ENCODE measurements at places on chromosomes 6 and 20. TPM values are rescaled to one million over a fixed set of nuclear protein-coding genes. Genes with fewer than 3 reads are reported as not detected.
A peak's percentile ranks its signal among the peaks of the same experiment; 100 is the strongest.

SLC17A1 gene
- polyA plus RNA-seq: not detected

CFB gene
- polyA plus RNA-seq: 6.6 TPM

- H3K27ac ChIP-seq: no peak overlapping the region
- DNase-seq: no peak
- no peaks in the 10 kb centered on the region for H3K4me1 ChIP-seq
- no peak overlapping the region for H3K4me3 ChIP-seq
Measured at GRCh38 chr6:54188846-54189245, 77.6 kb downstream of the MLIP start.

RBPJL gene
- not detected for polyA plus RNA-seq

- no peaks in the 10 kb centered on the region for H3K36me3 ChIP-seq
- H3K4me3 ChIP-seq: no peak overlapping the region
- no peak for DNase-seq
- H3K27me3 ChIP-seq: no peaks in the 10 kb centered on the region
- no peaks in the 10 kb centered on the region for H3K4me1 ChIP-seq
- no peak overlapping the region for H3K27ac ChIP-seq
Measured at GRCh38 chr6:14317387-14317970, 199.9 kb downstream of the CD83 start.

DNA sequence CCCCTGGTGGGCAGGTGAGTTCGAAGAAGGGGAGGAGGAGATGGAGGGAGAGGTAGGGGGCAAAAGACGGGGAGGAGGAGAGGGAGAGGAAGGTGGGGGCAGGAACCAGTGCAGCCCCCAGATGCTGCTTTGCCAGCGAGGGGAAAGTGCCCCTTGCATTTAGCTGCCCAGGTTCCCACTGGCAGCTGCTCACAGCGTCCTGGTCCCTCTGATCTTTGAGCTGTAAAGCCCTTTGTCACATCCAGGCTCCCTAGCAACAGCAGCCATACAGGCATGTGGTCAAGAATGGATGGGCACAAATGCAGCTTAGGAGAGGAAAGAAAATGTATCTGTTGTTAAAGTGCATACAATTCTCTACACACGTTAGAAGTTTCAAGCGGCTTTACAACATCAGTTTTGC lies 160.9 kb downstream of the CD83 start:
- H3K36me3 ChIP-seq: no peaks in the 10 kb centered on the region
- H3K27me3 ChIP-seq: no peaks in the 10 kb centered on the region
- H3K4me1 ChIP-seq: peaks cover 21% of the 10 kb centered on the region
- DNase-seq: no peak
- no peak overlapping the region for H3K27ac ChIP-seq

GRCh38 chr20:33119725-33120720 lies 40.6 kb downstream of the BPIFB4 start:
- no peaks in the 10 kb centered on the region for H3K4me1 ChIP-seq
- H3K27me3 ChIP-seq: peaks cover 12% of the 10 kb centered on the region
- H3K36me3 ChIP-seq: no peaks in the 10 kb centered on the region
- H3K4me3 ChIP-seq: no peak overlapping the region
- DNase-seq: no peak

C20orf204 gene
- 0.88 TPM for polyA plus RNA-seq

DNA sequence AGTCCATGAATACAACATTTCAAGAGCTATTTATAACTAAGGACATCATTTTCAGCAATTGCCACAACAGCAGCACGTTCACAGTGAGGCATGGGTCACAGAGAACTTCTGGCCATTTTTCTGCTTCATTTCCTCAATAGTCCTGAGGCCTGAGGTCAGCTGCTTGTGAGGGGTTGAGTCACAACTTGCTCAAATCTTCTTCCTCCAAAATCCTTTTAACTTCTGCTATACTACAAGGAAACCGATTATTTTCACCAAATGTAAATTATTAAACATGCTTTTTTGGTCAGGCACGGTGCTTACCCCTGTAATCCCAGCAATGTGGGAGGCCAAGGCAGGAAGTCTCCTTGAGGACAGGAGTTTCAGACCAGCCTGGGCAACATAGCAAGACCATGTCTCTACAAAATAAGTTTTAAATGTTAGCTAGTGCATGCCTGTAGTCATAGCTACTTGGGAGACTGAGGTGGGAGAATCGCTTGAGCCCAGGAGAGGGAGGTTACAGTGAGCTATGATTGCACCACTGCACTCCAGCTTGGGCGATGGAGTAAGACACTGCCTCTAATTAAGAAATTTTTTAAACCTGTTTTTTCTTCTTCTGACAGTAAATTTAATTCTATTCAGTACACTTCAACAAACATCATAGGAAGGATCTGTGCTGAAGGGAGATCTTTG lies 11.1 kb upstream of the SLC16A10 start:
- H3K4me1 ChIP-seq: no peaks in the 10 kb centered on the region
- no peak overlapping the region for H3K4me3 ChIP-seq
- peaks cover 5% of the 10 kb centered on the region for H3K27me3 ChIP-seq
- DNase-seq: no peak
- peak overlapping the region; percentile 83 for H3K27ac ChIP-seq

DNA sequence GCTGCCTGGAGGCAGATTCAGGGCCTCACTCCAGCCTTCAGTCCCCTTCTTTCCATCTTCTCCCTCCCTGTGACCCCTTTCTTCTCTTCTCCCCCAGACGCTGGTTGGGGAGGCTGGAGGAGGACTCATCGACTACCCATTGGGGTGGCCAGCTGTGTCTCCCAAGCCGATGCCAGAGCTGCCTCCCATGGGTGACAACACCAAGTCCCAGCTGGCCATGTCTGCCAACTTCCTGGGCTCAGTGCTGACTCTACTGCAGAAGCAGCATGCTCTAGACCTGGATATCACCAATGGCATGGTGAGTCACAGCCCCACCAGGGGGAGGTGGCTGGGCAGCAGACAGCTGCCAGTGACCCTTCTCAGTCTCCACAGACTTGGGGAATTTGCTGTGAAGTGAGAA lies 12.9 kb downstream of the BPIFB4 start:
- H3K27me3 ChIP-seq: no peaks in the 10 kb centered on the region
- no peak overlapping the region for H3K27ac ChIP-seq
- no peak for DNase-seq
- no peak overlapping the region for H3K4me3 ChIP-seq

OR2H1 gene
- polyA plus RNA-seq: not detected

GRCh38 chr6:161274488-161274858 lies 612 bp upstream of the AGPAT4 start:
- H3K4me1 ChIP-seq: peaks cover 17% of the 10 kb centered on the region
- peak overlapping the region; percentile 62 for H3K27ac ChIP-seq
- H3K4me3 ChIP-seq: peak overlapping the region; percentile 73
- no peak for DNase-seq
- no peaks in the 10 kb centered on the region for H3K36me3 ChIP-seq

CD24 gene
- 0.42 TPM for polyA plus RNA-seq

FAM83D gene
- polyA plus RNA-seq: 0.15 TPM

DNA sequence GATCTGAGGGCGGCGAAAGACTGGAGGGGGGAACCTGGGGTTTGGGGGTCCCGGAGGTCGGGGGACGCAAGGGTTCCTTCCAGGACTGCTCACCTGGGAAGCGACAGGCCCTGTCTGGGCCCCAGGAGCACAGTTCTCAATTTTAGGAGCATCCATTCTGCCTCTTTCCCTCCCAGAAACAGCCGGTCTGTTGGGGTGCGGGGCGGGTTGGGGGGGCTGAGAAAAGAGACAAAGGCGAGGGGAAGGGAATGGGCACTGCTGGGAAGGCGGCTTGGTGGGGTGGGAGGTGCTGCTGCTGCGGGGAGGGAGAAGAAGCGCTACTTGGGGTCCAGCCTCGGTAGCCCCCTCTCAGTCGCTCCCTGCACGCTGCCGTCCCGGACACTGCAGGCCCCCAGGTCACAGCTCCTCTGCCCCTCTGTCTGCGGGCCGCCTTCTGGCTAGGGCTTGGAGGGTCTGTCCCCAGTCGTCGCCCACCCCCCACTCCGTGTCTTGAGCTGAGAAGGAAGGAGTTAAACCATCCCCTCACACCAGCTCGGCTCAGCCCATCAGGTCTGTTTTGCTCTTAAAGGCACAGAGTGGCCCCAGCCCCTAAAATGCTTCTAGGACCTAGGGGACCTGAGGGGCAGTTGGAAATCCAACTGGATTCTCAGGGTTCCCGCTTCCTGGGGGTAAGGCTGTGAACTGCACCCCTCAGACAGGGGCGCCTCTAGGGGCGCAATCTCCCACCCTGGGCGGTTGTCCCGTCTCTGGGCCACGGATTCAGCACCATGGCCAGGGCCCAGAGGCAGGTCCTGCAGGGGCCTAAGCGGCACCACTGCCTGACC lies 690 bp downstream of the GDAP1L1 start:
- H3K27ac ChIP-seq: no peak overlapping the region
- peak; percentile 25 for DNase-seq
- H3K4me3 ChIP-seq: peak overlapping the region; percentile 45

GRCh38 chr20:64157878-64158277 lies 6.4 kb upstream of the MYT1 start:
- H3K4me3 ChIP-seq: no peak overlapping the region
- H3K27ac ChIP-seq: no peak overlapping the region
- no peaks in the 10 kb centered on the region for H3K4me1 ChIP-seq
- H3K36me3 ChIP-seq: no peaks in the 10 kb centered on the region
- DNase-seq: no peak

OR2B6 gene
- not detected for polyA plus RNA-seq

DNA sequence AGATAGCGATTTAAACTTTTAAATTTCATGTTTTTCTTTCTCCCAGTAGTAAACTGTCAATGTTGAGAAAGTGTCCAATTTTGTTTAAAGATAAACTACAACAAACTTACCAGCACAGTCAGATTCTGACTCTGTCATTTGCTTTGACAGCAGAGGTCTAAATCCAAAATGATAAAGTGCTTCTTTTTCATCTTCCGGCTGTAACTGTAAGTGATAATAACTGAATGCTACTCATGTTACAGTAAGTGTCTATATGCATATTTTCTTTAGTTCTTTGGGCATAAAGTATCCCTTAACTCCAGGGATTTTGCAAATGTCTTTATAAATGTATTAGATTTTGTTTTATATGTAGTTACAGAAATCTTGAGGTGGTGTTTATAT lies 610.4 kb downstream of the RFPL4B start:
- peaks cover 8% of the 10 kb centered on the region for H3K4me1 ChIP-seq
- no peaks in the 10 kb centered on the region for H3K27me3 ChIP-seq
- no peak overlapping the region for H3K4me3 ChIP-seq
- H3K27ac ChIP-seq: no peak overlapping the region
- no peaks in the 10 kb centered on the region for H3K36me3 ChIP-seq
- DNase-seq: no peak

DNA sequence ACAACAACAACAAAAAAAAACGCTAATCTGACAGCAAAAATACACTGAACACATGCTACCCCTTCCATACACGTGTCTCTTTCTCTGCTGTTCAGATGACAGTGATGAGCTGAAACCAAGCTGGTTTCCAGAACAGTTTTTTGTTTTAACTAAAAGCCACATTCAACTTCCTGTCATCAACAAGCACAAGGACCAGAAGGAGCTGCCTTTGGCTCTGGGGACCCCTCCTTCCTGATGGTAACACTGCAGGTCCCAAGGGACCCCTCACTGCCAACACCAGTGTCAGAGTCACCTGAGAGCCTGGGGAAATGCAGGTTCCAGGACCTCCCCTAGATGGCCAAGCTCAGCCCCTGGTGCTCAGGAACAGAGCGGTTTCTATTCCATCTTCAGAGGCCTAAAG lies 6.0 kb downstream of the CST7 start:
- no peaks in the 10 kb centered on the region for H3K27me3 ChIP-seq
- no peaks in the 10 kb centered on the region for H3K4me1 ChIP-seq

BPIFB4 gene
- not detected for polyA plus RNA-seq

GRCh38 chr20:5309971-5310370 lies 6.8 kb downstream of the PROKR2 start:
- peaks cover 8% of the 10 kb centered on the region for H3K27me3 ChIP-seq
- H3K36me3 ChIP-seq: no peaks in the 10 kb centered on the region

GRCh38 chr6:137724018-137724403 lies 143.0 kb upstream of the TNFAIP3 start:
- no peak for DNase-seq
- H3K4me3 ChIP-seq: no peak overlapping the region
- no peaks in the 10 kb centered on the region for H3K4me1 ChIP-seq
- no peaks in the 10 kb centered on the region for H3K36me3 ChIP-seq

GSTA1 gene
- polyA plus RNA-seq: not detected

PXDC1 gene
- polyA plus RNA-seq: 17.5 TPM

E2F1 gene
- 0.73 TPM for polyA plus RNA-seq

GRCh38 chr6:17125407-17125806 lies 23.6 kb downstream of the STMND1 start:
- H3K27me3 ChIP-seq: no peaks in the 10 kb centered on the region
- no peak overlapping the region for H3K4me3 ChIP-seq
- no peaks in the 10 kb centered on the region for H3K36me3 ChIP-seq
- DNase-seq: no peak
- H3K4me1 ChIP-seq: no peaks in the 10 kb centered on the region

NFATC2 gene
- polyA plus RNA-seq: 0.43 TPM

- H3K27me3 ChIP-seq: peaks cover 8% of the 10 kb centered on the region
- H3K4me1 ChIP-seq: no peaks in the 10 kb centered on the region
- no peak overlapping the region for H3K27ac ChIP-seq
- H3K4me3 ChIP-seq: no peak overlapping the region
Measured at GRCh38 chr20:63261060-63261794, 7.0 kb upstream of the NKAIN4 start.

DNA sequence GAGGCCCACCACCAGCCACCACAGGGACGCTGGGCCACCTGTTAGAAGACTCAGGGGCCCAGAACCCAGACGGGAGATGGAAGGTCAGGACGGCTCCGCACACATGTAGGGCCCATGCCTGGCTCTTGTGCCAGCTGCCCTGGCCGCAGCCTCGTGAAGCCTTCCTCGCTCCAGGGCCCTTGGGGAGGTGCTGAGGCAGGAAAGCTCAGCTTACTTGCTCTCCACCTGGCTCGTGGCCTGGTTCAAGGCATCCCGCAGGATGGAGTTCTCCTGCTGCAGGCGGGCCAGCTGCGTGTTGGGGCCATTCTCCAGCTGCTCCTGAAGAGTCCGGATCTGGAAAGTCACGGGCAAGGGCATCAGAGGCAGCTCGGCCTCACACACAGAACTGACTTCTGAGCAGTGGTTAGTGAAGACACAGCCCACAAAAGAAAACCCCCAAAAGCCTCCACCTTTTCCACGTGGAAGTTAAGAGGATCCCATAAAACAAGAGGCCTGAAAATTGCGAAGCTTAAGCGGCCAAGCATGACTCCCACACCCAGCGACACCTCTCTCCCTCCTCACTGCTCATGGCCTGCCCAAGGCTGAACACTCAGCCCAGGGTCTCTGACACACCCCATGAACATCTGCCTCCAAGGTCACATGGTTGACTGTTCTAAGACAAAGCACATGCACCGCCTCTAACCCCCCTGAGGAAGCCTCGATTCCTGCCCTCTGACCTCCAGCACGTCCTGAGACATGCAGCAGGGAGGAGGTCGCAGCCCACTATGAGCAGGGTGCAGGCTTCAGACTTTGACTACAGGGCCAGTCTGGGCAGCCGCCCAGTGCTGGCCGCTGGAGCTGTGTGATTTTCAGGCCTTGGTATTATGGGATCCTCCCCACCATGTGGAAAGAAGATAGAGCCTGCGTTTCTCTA lies 46.5 kb downstream of the RRBP1 start:
- no peaks in the 10 kb centered on the region for H3K27me3 ChIP-seq
- H3K36me3 ChIP-seq: no peaks in the 10 kb centered on the region
- no peak for DNase-seq
- H3K27ac ChIP-seq: no peak overlapping the region
- peaks cover 14% of the 10 kb centered on the region for H3K4me1 ChIP-seq

GRCh38 chr6:136539967-136540652 lies 10.1 kb downstream of the MAP7 start:
- no peak for DNase-seq
- no peaks in the 10 kb centered on the region for H3K27me3 ChIP-seq
- H3K27ac ChIP-seq: no peak overlapping the region
- no peak overlapping the region for H3K4me3 ChIP-seq
- H3K4me1 ChIP-seq: no peaks in the 10 kb centered on the region

Measured in heart right ventricle (tissue), 16 donors.